ENCODE measurements at places on chromosomes 12 and 14.

DNA sequence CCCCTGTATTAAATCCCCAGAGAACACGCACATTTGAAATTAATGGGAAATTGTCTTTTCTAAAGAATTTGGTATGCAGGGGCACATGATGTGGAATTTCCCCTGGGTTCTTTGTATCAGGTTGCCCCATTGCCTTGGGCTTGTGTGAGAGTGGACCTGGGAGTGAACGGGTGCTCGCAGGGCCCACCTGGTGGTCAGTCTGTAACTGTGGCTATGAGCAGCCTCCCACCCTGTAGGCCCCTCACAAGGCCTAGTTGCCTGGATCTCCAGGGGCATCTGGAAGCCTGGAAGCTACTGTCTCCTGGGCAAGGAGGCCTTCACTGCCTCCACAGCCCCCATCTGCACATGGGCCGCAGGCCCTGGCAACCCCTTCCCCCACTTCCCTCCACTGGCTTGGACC, 96.7 kb downstream of the SLC25A47 start:
- no peak for DNase-seq

- peak; percentile 77 for DNase-seq
Observed at GRCh38 chr12:63668028-63668799, at the start of gene DPY19L2. DPY19L2 (minus strand) TSS chr12:63668493; CDS start chr12:63668393, 100 bp downstream.

DNA sequence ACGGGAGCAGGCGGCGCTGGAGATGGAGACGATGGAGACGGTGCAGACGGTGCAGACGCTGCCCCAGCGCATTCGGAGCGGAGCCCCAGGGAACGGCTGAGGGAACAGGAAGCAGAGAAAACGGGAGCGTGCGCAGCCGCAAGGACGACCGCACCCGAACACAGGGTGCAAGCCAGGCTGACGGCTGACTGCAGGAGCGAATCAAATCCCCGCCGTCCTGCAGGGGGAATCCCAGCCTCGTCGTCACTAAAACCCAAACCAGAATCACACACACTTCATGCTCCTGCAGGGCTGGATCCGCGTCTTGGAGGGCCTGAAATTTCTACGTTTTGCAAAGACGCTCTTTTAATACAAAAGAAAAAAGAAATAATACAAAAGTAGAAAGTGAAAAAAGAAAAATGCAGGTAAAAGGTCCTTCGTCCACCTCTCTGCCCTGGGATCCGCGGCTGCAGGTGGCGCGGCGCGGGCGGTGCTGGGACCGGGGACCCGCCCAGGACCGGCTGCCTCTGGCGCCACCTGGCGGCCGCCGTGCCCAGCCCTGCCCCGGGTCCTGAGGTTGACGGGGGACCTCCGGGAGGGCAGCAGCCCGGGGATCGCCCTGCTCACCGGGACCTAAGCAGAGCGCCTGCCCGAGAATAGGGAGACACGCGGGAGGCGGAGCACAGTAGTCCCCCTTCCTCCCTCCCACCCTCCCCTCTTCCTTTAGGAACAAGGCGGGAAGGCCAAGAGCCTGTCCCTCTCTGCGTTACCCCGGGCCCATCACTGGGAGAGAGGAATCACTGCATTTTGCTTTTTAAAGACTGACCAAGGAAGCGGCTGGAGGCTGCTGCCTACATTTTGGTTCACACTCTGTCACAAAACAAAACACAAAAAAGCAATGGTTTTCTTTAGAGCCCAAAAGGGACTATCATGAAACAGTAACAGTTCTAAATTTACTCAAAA, 20.1 kb downstream of the STX2 start:
- no peak for DNase-seq

- DNase-seq, result no peak
Observed at GRCh38 chr14:88872976-88873375, 48.5 kb downstream of the TTC8 start.

GRCh38 chr12:128916425-128916824, 63.1 kb downstream of the GLT1D1 start:
- DNase-seq, result no peak

DNA sequence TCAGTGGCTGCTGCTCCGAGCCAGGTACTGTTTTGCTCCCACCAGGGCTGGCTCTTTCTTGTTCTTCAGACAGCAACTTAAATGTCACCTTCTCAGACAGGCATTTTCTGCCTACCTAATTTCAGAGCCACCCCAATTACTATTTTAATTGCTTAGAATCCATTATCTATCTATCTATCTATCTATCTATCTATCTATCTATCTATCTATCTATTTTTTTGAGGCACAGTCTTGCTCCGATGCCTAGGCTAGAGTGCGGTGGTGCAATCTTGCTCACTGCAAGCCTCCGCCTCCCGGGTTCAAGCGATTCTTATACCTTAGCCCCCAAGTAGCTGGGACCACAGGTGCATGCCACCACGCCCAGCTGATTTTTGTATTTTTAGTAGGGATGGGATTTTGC, 58.5 kb downstream of the SPPL3 start:
- DNase-seq, result no peak

- no peak for DNase-seq
Observed at GRCh38 chr12:87866578-87867292, 162.5 kb downstream of the C12orf50 start.

GRCh38 chr12:52059582-52060497, 8.6 kb downstream of the NR4A1 start:
- no peak for DNase-seq

- DNase-seq, result no peak
Observed at GRCh38 chr12:31726575-31726974, 2.2 kb downstream of the AMN1 start.

DNA sequence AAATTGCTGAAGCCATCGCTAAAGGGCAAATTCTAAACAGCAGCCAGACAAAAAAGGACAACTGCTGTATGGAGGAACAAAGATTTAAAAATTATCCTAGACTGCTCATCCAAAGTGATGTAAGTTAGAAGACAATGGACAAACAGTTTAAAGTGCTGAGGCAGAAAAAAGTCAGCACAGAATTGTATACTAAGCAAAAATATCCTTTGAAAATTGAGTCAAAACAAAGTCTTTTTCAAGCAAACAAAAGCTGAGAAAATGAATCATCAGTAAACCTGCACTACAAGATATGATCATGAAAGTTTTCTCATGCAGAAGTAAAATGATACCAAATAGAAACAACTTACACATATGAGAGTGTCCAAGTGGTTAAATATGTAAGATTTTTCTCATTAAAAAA, 43.6 kb downstream of the EML5 start:
- no peak for DNase-seq

DNA sequence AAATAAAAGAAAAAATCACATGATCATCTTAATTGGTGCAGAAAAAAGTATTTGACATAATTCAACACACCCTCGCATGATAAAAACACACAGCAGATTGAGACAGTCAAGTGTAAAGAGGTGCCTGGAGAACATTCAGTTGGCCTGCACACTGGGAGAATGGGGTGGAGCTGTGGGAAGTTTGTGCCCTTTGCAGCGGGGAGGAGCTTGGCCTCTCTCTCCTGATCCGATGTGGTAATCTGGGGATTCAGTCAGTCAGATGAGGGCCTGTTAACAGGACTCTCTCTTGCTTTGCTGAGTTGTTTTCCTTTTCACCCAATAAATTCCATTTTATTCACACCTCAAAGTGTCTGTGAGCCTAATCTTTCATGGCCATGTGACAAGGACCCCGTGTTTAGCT, 5.9 kb downstream of the SERPINA6 start:
- no peak for DNase-seq

GRCh38 chr14:104100171-104101085, 14.9 kb downstream of the ASPG start:
- DNase-seq, result no peak

- no peak for DNase-seq
Observed at GRCh38 chr12:59030415-59030814, 110.1 kb upstream of the LRIG3 start.

DNA sequence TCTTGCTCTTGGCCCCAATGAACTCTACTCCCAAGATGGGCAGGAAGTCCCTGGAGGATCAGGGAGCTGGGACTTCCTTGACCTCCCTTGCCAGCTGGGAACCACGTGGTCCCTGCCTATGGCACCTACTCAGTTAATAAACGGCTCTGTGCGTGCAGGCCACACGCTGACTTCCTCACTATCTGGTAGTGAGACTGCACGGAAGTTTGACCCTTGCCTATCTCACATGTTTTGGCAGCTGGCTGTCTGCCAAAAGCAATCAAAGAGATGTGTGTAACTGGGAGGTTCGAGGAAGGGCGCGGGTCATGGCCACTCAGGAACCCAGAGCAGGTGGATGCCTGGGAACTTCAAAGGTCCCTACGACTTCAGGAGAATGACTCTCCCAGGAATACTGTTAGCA, 57.9 kb downstream of the RFLNA start:
- DNase-seq, result no peak

DNA sequence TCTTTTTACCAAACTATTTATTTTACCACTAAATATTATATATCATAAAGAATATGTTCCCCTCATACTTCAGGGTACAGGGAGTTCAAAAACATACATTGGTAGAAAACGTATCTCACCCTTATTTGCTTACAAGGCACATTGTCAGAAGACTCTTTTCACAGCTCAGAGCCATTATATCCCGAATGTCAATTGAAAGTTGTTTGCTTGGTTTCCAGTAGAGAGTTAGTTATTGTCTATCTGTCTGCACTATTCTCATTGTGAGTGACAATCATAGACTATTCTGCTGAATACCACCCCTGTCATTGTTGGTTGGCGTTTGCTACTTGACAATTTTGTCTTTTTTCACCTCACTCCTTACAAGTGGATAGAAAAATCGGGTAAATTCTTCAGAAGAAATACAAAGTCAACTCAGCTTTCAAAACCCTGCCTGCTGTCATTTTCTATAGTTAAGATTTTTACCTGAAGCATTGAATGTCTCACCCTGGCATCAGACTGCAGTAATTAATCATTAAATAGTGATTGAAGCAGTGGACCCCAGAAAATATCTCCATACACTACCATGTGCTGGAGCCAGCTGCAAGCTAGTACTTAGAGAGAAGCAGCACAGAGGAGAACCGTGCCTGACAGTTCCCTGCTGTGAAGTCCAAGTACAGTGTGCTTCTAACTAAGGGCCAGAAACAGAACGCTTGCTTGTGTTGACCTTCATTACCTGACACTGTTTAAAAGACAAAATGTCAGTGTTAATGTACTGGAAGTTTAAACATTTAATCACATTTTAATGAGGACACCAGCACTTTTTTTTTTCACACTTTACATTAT, 510.6 kb downstream of the RERGL start:
- peak; percentile 76 for DNase-seq

DNA sequence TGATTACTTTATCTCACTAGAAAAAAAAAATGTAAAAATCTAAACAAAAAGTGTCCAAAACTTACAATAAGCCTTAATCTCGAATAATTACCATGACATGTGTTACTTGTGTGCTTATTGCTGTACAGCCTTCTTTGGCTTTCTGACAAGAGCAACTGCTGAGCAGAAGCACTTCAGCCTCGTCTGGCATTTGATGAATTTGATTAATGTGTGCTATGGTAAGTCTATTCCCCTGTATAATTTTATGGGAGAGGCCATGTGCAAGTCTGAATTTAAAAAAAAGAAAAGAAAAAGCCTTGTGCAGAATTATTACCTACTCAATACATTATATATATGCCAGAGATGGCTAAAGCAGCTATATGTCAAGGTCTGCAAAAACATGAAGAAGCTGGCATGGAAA, 113.9 kb downstream of the AEBP2 start:
- DNase-seq, result no peak

- no peak for DNase-seq
Observed at GRCh38 chr12:99983456-99984258, 1.1 kb downstream of the ANKS1B start.

DNA sequence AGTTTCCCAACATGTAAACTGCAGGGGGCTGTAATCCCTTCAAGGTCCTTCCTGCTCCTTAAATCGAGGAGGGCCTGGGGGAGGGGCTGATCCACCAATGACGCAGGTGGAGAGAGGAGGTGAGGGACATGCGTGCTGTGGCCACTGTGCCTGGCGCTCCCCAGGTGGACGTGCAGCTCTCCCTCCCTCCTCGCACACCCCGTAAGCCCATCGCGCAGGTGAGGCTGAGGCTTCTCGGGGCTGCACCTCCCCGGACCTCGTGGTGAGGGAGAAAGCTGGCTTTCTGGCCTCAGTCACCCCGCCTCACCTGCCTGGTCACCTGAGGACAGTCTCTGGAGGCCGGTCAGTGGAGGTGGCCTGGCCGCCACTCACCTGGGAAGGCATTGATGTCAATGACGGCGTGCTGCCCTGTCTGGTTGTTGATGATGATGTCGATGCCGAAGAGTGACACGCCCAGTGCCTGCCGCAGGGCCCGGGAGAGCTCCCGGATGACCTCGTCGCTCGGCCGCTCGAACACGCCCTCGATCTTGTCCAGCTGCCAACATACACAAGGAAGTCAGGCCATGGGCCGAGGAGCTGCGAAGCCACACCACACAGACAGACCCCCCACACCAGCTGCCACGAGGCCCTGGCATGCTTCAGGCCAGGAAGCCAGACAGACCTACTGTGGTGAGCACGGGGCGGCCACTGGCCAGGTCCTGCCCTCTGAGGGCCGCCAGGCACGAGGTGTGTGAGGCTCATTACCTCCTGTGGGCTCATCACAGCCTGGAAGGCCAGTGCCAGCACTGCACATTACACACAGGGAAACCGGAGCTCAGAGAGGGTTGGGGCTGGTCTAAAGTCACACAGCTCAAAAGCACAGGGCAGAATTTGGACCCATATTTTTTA, 23.3 kb downstream of the CHGA start:
- no peak for DNase-seq

- DNase-seq, result no peak
Observed at GRCh38 chr12:107349008-107349747, 255.8 kb upstream of the CRY1 start.

- no peak for DNase-seq
Observed at GRCh38 chr12:60616400-60616799, 1020.6 kb downstream of the SLC16A7 start.

GRCh38 chr14:79331830-79332229, 879.5 kb downstream of the DIO2 start:
- no peak for DNase-seq

DNA sequence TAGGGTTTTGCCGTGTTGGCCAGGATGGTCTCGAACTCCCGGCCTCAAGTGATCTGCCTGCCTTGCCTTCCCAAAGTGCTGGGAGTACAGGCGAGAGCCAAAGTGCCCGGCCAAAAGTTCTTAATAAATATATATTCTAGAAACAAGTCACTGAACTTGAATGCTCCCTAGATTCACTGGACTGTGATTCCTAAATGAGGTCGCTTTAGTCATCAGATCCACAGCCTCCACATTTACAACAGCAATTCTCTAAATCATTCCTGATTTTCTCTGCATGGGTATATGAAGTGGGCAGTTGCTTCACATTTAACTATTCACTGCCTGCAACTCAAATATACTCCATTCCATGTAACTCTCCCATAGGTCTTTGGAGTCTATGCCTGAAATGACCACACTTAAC, 813.0 kb downstream of the GALC start:
- no peak for DNase-seq

- no peak for DNase-seq
Observed at GRCh38 chr14:72387726-72388125, 455.5 kb downstream of the RGS6 start.

GRCh38 chr12:5546616-5547015, 114.7 kb downstream of the NTF3 start:
- DNase-seq, result no peak

DNA sequence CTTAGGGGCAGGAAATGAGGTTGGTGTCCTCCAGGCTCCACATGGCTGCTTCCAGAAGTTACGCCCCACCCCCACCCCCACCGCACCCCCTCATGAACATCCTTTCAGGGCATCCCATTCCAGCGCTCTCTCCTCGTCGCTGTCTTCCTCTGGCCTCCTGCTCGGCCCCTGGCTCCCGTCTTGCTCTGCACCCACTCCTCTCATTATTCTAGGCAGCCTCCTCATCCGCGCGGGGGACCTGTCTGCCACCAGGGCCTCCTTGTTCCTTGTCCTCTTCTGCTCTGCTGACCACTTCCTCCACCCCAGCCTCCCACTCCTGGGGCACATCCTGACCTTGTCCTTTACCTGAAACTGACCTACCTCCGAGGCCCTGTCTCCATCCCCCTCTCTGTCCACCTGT, 29.8 kb upstream of the PLEKHG6 start:
- DNase-seq, result no peak

Data from NCI-H1930 (cell line).